Activated naive CD8-positive, alpha-beta T cell treated with anti-CD3 and anti-CD28 coated beads for 36 hours (primary cell): ENCODE measurements at places on chromosomes 6 and 20. TPM values are rescaled to one million over a fixed set of nuclear protein-coding genes. Genes with fewer than 3 reads are reported as not detected.

Gene PPP1R3G
- 0.10 TPM for total RNA-seq

Gene NFATC2
- 31.7 TPM for total RNA-seq

Gene WFDC12
- not detected for total RNA-seq

Gene MEP1A
- not detected for total RNA-seq

Gene JPH2
- 0.12 TPM for total RNA-seq

Gene CLDN20
- total RNA-seq, result not detected

Gene PNRC1
- 84.5 TPM for total RNA-seq

DNA sequence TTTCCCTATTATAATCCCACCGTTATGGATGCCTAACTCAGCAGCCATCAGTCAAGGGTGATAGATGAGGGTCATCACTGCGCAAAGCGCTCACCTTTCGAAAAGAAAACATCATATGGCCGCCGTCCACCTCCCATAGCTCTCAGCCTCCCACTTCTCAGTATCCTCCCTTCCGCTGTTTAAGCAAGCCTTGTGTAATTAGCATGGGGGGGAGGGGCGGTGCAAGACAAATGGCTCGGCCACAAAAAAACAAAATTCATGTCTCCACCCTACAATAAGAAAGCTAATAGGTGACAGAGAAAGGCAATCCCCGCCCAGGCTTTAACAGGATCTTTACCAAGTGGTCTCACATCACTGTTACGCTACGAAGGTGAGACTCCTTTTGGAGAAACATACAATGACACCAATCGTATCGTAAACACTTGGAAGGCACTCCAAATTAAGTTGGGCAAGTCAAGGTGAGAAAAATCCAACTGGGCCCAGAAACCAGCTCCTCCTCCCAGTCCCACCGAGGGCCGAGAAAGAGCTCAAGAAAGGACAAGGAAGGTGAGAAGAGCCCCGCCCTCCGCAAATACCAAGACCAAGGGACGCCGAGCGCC, 645 bp downstream of the DDX39B start:
- peaks cover 45% of the 10 kb centered on the region for H3K4me1 ChIP-seq
- peak overlapping the region; percentile 95 for H3K27ac ChIP-seq
- H3K27me3 ChIP-seq, result no peaks in the 10 kb centered on the region
- DNase-seq, result peak; percentile 61

GRCh38 chr6:148518511-148519156, 176.0 kb downstream of the SASH1 start:
- no peak for DNase-seq
- H3K4me1 ChIP-seq, result no peaks in the 10 kb centered on the region
- no peak overlapping the region for H3K27ac ChIP-seq
- peaks cover 2% of the 10 kb centered on the region for H3K27me3 ChIP-seq

GRCh38 chr20:34907616-34908469, 31.4 kb downstream of the ACSS2 start:
- no peak overlapping the region for H3K27ac ChIP-seq
- no peak overlapping the region for H3K4me3 ChIP-seq
- no peaks in the 10 kb centered on the region for H3K27me3 ChIP-seq
- DNase-seq, result no peak
- peaks cover 6% of the 10 kb centered on the region for H3K4me1 ChIP-seq

DNA sequence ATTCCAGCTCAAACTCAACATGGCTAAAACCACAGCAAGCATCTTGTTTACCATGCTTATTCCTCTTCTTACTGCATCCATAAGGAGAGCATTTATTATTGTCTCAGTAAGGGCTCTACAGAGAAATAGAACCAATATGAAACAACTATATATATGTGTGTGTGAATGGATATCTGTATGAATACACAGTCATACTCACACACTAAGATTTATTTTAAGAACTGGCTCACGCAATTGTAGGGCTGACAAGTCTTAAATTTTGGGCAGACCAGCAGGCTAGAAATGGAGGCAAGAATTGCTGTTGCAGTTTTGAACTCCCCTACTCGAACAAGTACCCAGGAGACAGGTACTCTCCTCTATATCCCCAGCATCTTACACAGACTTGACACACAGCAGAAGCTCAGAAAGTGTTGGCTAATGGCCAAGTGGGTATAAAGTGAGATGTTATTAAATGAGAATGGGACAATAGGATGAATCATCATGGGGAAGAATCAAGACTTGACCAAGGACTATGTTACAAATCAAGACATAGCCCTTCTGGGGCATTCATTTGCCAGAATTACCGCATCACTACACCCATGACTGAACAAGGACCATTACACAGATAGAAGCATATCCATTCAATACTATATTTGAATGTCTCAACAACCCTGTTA, 13.0 kb downstream of the ZHX3 start:
- H3K4me3 ChIP-seq, result no peak overlapping the region
- peaks cover 13% of the 10 kb centered on the region for H3K4me1 ChIP-seq
- H3K36me3 ChIP-seq, result peaks cover 2% of the 10 kb centered on the region
- no peaks in the 10 kb centered on the region for H3K27me3 ChIP-seq
- H3K27ac ChIP-seq, result no peak overlapping the region
